NCI-H1417 treated with DMSO at 0.1 percent for 48 hours (cell line): ENCODE measurements at places on chromosomes 1 and 21.

DNA sequence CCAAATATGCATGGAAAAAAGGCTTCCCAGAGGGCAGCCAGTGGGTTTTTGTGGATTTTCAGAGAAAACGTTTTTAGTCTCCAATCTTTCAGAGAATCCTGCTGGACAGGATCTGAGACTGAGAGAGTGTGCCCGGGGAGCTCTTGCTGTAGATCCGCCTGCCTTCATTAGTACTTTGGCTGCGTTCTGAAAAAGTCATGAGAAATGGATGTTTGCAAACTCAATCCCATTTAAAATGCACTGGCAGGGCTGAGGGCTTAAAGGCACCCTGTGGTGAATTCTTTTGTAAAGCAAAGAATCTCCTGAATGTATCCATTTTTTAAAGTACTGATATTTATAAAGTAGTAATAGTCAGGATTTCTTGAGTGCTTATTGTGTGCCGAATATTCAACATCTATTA is 22.2 kb downstream of the FOXD2 start:
- DNase-seq = no peak

DNA sequence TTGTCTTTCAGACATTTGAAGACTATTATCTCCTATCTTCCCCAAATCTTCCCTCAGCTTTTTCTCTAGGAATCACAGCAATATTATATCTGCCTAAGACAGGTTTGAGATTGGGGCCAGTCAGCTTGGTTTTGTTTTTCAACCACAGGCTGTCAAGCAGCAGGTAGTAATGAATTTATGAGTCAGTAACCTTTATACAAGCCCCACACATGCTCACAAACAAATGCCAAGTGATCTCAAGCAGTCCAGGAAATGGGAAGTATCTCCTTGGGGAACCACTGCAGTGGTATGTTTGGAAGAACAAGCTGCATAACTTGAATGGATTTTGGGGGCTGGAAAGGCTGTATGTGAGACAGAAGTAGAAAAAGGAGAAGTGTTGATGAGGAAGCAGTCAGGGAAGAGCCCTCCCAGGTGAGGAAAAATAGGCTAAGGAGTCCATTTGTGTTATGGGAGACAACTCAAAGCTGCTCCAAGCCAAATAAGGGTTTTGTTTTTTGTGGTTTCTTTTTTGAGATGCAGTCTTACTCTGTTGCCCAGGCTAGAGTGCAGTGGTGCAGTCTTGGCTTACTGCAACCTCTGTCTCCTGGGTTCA is 2.1 kb downstream of the DHDDS start:
- no peak for DNase-seq

DNA sequence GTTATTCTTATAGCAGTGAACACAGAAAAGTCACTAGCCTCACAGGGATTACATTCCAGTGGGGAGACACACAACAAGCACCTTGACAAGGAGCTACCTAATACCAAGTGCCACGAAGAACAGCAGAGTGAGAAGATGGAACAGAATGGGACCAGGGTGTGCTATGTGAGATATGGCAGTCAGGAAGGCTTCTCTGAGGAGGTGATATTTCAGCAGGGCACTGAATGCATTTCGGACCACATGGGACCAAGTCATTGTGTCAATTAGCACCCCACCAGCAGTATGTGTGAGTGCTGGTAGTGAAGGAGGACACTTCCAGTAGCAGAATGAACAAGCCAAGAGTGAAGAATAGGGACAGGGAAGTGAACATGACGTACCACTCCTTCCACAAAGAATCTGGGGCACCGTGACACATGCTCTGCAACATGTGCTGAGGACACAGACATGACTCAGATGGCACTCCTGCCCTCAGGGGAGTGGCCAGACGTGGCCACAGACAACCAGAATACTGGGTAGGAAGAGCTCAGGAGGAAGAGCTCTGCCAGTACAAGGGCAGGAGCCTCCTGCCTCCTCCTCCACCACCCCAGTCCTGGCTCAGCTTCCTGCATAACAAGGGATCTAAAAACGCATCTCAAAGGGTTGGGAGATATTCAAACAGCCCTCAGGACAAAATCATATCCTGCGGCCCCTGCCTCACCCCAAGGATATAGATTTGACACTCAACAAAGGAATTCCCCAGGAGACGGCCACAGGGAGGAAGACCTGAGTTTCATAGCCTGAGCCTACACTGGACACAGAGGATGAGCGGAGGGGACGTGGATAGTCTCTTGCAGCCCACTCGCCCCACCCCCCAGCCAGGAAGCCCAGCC is 102.5 kb downstream of the TRABD2B start:
- no peak for DNase-seq

DNA sequence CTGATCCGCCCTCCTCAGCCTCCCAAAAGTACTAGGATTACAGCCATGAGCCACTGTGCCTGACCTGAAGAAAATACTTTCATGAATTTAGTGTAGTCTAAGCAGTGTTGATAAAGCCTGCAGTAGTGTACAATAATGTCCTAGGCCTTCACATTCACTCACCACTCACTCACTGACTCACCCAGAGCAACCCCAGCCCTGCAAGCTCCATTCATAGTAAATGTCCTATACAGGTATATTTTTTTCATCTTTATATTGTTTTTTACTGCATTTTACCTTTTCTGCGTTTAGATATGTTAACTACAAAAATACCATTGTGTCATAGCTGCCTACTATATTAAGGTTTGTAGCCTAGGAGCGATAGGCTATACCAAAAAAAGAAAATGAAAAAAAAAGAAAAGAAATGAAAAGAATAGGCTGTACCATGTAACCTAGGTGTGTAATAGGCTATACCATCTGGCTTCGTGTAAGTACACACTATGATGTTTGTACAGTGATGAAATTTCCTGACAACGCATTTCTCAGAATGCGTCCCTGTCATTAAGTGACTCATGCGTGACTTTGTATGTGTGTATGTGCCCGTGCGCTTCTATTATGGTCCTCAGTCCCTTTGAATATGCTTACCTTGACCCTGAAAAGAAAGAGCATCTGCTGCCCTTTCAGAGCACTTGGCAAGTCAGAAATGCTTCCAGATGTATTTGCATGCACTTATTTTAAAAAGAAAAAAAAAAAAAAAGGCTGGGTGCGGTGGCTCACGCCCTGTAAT is 9.2 kb upstream of the SLAMF8 start:
- peak; percentile 70 for DNase-seq

DNA sequence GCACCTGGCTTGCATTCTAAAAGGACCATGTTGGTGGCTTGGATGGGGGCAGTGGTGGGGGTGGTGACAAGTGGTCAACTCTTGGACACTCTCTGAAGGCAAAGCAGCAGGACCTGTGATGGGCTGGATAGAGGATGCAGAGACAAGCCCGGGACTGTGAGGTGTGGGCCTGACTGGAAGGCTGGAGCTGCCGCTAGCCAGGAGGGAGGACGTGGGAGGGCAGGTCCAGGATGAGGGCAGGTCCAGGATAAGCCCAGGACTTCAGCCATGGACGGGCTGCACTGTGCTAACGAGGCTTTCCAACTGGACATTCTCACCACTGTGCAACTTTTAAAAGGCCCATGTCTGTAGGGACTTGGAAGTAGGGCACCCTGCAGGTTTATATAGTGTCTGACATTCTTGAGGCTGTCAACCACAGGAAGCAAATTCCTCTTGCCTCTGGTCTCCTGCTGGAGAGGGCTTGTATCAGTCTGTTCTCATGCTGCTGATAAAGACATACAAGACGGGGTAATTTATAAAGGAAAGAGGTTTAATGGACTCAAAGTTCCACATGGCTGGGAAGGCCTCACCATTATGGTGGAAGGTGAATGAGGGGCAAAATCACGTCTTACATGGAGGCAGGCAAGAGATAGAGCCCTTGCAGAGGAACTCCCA is 8.3 kb upstream of the C1orf167 start:
- no peak for DNase-seq

GRCh38 chr1:209989525-209989924 is 51.5 kb downstream of the SYT14 start:
- DNase-seq = peak; percentile 14

DNA sequence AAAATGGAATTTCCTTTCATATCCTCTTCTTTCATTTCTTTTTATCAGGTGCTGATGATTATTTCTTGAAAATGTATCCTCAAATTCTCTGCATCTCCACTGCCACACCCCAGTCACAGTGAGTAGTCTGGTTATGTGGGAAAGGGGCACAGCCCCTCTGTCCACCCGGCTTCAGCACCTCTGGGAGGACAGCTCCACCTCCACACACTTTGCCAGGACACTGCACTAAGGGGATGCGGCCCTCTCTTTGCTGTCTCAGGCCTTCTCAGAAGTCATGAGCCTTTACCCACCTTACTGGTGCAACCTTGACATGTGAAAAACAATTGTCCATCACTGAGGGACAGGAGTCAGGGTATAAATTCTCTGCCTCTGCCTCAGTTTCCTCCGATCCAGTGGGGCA is 433.1 kb downstream of the PCP4 start:
- no peak for DNase-seq

GRCh38 chr1:207815913-207816291 is 64.0 kb downstream of the CD46 start:
- DNase-seq = no peak

GRCh38 chr1:11789126-11790067 is 16.4 kb downstream of the MTHFR start:
- DNase-seq = no peak

- DNase-seq = no peak
Observed at GRCh38 chr1:229941831-229942230, 125.2 kb upstream of the GALNT2 start.

DNA sequence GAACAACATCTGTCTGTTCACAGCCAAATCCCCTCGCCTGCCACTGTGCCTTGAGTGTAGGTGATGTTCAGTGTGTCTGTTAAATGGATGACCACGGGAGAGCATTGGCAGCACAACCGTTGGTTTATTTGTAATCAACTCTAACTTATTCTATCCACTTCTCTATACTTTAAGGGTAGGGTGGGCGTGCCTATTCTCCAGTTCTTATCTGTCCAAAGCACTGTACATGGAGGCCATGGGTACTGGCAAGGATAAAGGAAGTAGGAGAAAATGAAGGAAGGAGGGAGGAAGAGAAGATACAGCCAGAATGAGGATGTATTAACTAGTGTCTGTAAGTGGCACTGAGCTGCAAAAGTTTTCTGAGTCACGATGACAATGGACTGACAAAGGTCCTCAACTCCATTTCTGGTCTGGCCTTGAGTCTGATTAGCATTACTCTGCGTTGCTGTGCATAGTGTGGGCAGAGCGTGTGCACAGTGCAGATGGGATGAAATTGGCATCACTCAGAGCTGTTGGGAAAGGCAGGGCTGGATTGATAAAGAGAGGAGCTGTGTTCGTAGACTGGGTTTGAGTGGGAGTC is 7.1 kb downstream of the RHOU start:
- no peak for DNase-seq

- DNase-seq = peak; percentile 58
Observed at GRCh38 chr1:36855699-36856494, 178.4 kb downstream of the GRIK3 start.

DNA sequence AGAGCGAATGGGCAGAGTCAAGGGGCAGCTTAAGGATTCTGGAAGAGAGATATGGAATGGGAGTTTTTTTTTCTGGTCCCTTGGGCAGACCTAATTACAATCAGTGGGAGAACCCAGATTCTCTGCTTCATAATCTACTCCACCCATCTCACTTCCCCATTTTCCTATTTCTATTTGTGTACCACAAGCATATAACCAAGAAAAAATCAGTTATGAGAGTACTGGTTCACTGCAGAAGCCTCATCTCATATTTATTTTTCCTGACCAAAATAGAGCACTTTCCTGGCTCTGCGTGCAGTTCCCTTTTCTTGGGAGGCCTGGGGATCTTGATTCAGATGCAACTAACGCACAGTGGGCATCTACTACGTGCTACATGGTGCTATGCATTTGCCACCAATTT is 82.2 kb upstream of the SLFNL1 start:
- DNase-seq = no peak
